Activated CD4-positive, alpha-beta memory T cell treated with anti-CD3 and anti-CD28 coated beads for 36 hours (primary cell): ENCODE measurements at places on chromosomes 11 and 22. TPM values are rescaled to one million over a fixed set of nuclear protein-coding genes. Genes with fewer than 3 reads are reported as not detected.

HTR3A gene
- total RNA-seq: not detected

C11orf21 gene
- total RNA-seq: 8.2 TPM

SCGB1C1 gene
- not detected for total RNA-seq

OR5B21 gene
- total RNA-seq: not detected

MYBPC3 gene
- total RNA-seq: not detected

NAA40 gene
- 15.4 TPM for total RNA-seq

CD248 gene
- total RNA-seq: not detected

IFITM10 gene
- total RNA-seq: 0.29 TPM

OTOG gene
- not detected for total RNA-seq

ARFGAP2 gene
- 66.5 TPM for total RNA-seq

PKP3 gene
- total RNA-seq: not detected

OPCML gene
- total RNA-seq: not detected

SPECC1L gene
- 34.3 TPM for total RNA-seq

SAA4 gene
- not detected for total RNA-seq

PARVG gene
- 58.5 TPM for total RNA-seq

SCN4B gene
- total RNA-seq: 0.36 TPM

SSTR3 gene
- total RNA-seq: 8.5 TPM

KCNK4 gene
- total RNA-seq: 0.34 TPM

DSCAML1 gene
- 0.67 TPM for total RNA-seq

MYRF gene
- total RNA-seq: 1.2 TPM

B4GALNT4 gene
- total RNA-seq: 2.1 TPM

SLC25A45 gene
- 16.1 TPM for total RNA-seq

GPR83 gene
- not detected for total RNA-seq

CSNK1E gene
- total RNA-seq: 104 TPM

TMEM151A gene
- not detected for total RNA-seq

MICAL2 gene
- 220 TPM for total RNA-seq

FERMT3 gene
- 195 TPM for total RNA-seq
